ENCODE measurements at places on chromosomes 5 and 9. TPM values are rescaled to one million over a fixed set of nuclear protein-coding genes. Genes with fewer than 3 reads are reported as not detected.

PRRX2 gene
- polyA plus RNA-seq, result 0.92 TPM

CNTLN gene
- polyA plus RNA-seq, result 2.5 TPM

TERT gene
- polyA plus RNA-seq, result 0.03 TPM

SPINK4 gene
- polyA plus RNA-seq, result 0.94 TPM

ZNF608 gene
- 11.0 TPM for polyA plus RNA-seq

IGFBPL1 gene
- 0.13 TPM for polyA plus RNA-seq

PPIC gene
- polyA plus RNA-seq, result 33.6 TPM

ZNF883 gene
- polyA plus RNA-seq, result 0.54 TPM

ADRA1B gene
- polyA plus RNA-seq, result 2.7 TPM

ADRB2 gene
- polyA plus RNA-seq, result 2.4 TPM

OCLN gene
- polyA plus RNA-seq, result 2.1 TPM

SH3GL2 gene
- polyA plus RNA-seq, result 0.58 TPM

VDAC1 gene
- 121 TPM for polyA plus RNA-seq

CDO1 gene
- 65.9 TPM for polyA plus RNA-seq

PIP5KL1 gene
- polyA plus RNA-seq, result 0.22 TPM

PDE6A gene
- not detected for polyA plus RNA-seq

STK32A gene
- 0.66 TPM for polyA plus RNA-seq

UBAC1 gene
- polyA plus RNA-seq, result 37.1 TPM

PDGFRB gene
- polyA plus RNA-seq, result 13.7 TPM

PKD2L2 gene
- not detected for polyA plus RNA-seq

GPR150 gene
- 5.5 TPM for polyA plus RNA-seq

SHC3 gene
- 0.24 TPM for polyA plus RNA-seq

FOXD4L4 gene
- not detected for polyA plus RNA-seq

SH3TC2 gene
- 0.33 TPM for polyA plus RNA-seq

PCDHGA6 gene
- 1.3 TPM for polyA plus RNA-seq

PHF24 gene
- polyA plus RNA-seq, result 0.19 TPM

C6 gene
- 28.5 TPM for polyA plus RNA-seq

PCDHGA9 gene
- polyA plus RNA-seq, result 0.67 TPM

PCDHA9 gene
- 0.02 TPM for polyA plus RNA-seq

PDE8B gene
- 35.0 TPM for polyA plus RNA-seq

INSL4 gene
- polyA plus RNA-seq, result not detected

KCNV2 gene
- not detected for polyA plus RNA-seq

DMRTA1 gene
- 0.92 TPM for polyA plus RNA-seq

C5orf34 gene
- 0.33 TPM for polyA plus RNA-seq

PDZD2 gene
- polyA plus RNA-seq, result 12.0 TPM

TICAM2 gene
- polyA plus RNA-seq, result 1.8 TPM

TTC23L gene
- polyA plus RNA-seq, result not detected

FAM200C gene
- 2.0 TPM for polyA plus RNA-seq

C8G gene
- not detected for polyA plus RNA-seq

SOHLH1 gene
- not detected for polyA plus RNA-seq

IFNB1 gene
- polyA plus RNA-seq, result not detected

ZFP62 gene
- polyA plus RNA-seq, result 5.0 TPM

MYMK gene
- not detected for polyA plus RNA-seq

SLC31A1 gene
- 8.0 TPM for polyA plus RNA-seq

TUSC1 gene
- 29.5 TPM for polyA plus RNA-seq

RGS3 gene
- polyA plus RNA-seq, result 56.6 TPM

POLR3G gene
- 0.74 TPM for polyA plus RNA-seq

RABL6 gene
- 54.4 TPM for polyA plus RNA-seq

SPIN1 gene
- polyA plus RNA-seq, result 13.4 TPM

PHF2 gene
- polyA plus RNA-seq, result 17.6 TPM

AGXT2 gene
- not detected for polyA plus RNA-seq

MVB12B gene
- polyA plus RNA-seq, result 6.2 TPM

GTF2H2 gene
- 5.8 TPM for polyA plus RNA-seq

PCDHGA2 gene
- 0.89 TPM for polyA plus RNA-seq

STC2 gene
- 2.0 TPM for polyA plus RNA-seq

LCN15 gene
- polyA plus RNA-seq, result not detected

MAMDC2 gene
- polyA plus RNA-seq, result 8.8 TPM

BTNL3 gene
- 0.33 TPM for polyA plus RNA-seq

Measured in adipose tissue (tissue), 3 donors.